GM23338 (cell line): ENCODE measurements at places on chromosomes 12 and 14. TPM values are rescaled to one million over a fixed set of nuclear protein-coding genes. Genes with fewer than 3 reads are reported as not detected.

Gene EPYC
- total RNA-seq: not detected in 2 replicates

Gene PLBD1
- 16.3 and 18.2 TPM in 2 replicates for total RNA-seq

Gene TMBIM6
- total RNA-seq: 336 and 349 TPM in 2 replicates

Gene DPF3
- total RNA-seq: 1.0 TPM in 1 of 2 replicates, not detected in the other

Gene POTEM
- total RNA-seq: not detected in 2 replicates

Gene BRMS1L
- total RNA-seq: 11.8 and 19.5 TPM in 2 replicates

Gene HOMEZ
- 4.5 and 5.3 TPM in 2 replicates for total RNA-seq

Gene SIX4
- total RNA-seq: 46.9 and 50.2 TPM in 2 replicates

Gene COQ5
- total RNA-seq: 32.5 and 32.6 TPM in 2 replicates

Gene C12orf56
- total RNA-seq: 4.6 and 9.3 TPM in 2 replicates

Gene GPX2
- 1.8 and 2.2 TPM in 2 replicates for total RNA-seq

DNA sequence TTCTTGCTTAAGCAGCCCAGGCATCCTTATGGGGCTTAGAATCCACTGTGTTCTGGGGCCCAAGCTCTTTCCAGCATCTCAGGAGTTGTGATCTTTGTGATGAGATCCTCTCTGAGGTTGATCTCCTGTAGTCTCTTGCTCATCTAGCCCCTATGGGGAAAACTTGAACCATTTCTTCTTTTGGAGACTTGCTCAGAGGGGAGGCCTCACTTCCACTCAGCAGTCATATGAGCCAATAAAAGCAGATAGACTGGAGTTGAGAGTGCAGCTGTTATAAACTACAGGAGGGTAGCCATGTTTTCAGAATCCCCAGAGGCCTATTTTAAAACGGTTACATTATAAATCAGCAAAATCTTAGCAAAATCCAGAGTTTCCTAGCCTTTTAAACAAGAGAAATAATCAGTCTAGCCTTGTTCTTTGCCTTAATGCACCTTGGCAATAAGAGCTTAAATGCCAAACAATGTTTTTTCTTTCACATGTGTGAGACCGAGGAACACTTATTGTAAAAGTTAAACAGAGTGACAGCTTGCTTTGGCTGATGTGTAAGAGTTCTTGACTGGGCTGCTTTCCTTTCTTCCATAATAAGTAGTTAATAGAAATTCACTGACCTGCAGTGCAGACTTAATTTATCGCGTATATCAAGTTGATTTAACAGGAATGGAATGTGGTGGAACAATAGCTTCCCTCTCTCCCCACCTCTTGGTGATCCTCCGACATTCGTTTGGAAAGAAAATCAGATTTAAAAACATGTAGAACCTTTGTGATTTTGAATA is 168.3 kb downstream of the NEDD1 start:
- H3K27me3 ChIP-seq: no peaks in the 10 kb centered on the region
- 0 out of 2 replicates have a peak, but pooled peaks cover 7% of the 10 kb centered on the region for H3K4me1 ChIP-seq
- peak; percentile 19 for DNase-seq
- H3K27ac ChIP-seq: no peak overlapping the region
- H3K36me3 ChIP-seq: no peaks in the 10 kb centered on the region

DNA sequence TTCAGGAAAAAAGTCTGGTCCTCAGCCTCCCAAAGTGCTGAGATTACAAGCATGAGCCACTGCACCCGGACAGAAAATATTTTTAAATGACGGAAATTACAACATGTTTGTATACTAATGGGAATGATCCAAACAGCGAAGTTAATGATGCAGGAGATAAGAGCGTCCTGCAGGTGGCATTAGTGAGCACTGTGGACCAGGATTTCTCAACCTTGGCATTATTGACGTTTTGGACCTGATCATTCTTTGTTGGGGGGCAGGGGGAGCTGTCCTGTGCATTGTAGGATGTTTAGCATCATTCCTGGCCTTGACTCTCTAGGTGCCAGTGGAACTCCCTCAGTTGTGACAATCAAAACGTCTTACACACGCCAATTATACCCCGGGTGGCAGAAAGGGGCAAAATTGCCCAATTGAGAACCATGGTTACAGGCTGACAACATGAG is 34.1 kb downstream of the SCFD1 start:
- peak; percentile 73 for DNase-seq
- no peak overlapping the region for H3K27ac ChIP-seq
- no peaks in the 10 kb centered on the region for H3K4me1 ChIP-seq
- no peaks in the 10 kb centered on the region for H3K27me3 ChIP-seq
- peaks cover 22% of the 10 kb centered on the region; the same call in 1 of the 2 replicates for H3K36me3 ChIP-seq
- no peak overlapping the region for H3K4me3 ChIP-seq

GRCh38 chr12:49332441-49332861 is 4.5 kb downstream of the C1QL4 start:
- 0 out of 2 replicates have a peak, but pooled peaks cover 5% of the 10 kb centered on the region for H3K36me3 ChIP-seq
- peaks cover 65% of the 10 kb centered on the region for H3K27me3 ChIP-seq
- DNase-seq: peak; percentile 43
- H3K4me1 ChIP-seq: peaks cover 9% of the 10 kb centered on the region
- no peak overlapping the region for H3K27ac ChIP-seq
- peak overlapping the region; percentile 56 for H3K4me3 ChIP-seq

DNA sequence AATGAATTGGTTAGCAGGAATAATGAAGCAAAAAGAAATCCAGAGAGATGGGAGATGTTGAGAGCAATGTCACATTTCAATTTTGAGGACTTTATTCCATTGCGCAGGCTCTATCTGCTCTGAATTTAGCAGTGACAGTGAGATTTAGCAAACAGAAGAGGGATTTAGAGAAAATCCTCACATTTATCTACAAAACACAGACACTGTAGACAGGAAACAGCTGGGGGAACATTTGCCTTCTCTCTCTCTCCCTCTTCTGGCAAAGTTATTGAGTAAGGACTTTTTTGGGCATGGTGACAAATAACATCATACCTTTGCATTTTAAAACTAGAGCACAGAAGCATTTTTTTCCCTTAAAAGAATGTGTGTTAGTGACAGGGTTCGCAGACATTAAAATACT is at the start of gene IGF1:
Gene IGF1, minus strand, starts transcription at position 158 of the 400 bp plus-strand sequence. CDS start 182 bp downstream, outside the sequence.
- H3K27me3 ChIP-seq: no peaks in the 10 kb centered on the region
- H3K27ac ChIP-seq: no peak within 1 kb of the TSS
- H3K4me3 ChIP-seq: no peak within 1 kb of the TSS
- no peaks in the 10 kb centered on the region for H3K36me3 ChIP-seq
- peaks cover 10% of the 10 kb centered on the region; the same call in 1 of the 2 replicates for H3K4me1 ChIP-seq

DNA sequence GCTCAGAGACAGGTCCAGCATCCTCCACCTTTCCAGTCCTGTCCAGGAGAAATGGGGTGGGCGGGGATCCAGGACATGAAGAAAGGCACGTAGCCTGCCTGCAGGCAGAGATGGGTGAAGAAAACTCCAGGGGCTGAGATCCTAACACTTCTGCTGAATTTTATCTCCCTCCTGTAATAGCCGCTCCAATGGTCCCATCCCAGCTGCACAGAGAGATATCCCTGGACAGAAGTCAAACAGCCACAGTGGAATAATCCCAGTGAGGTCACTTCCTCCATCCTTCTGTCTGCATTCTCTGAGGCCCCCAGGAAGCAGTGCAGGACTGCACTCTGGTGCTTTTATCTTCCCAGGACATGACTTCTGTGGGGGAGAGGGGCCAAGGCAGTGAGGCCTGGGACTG is 26.3 kb downstream of the KRT18 start:
- peaks cover 21% of the 10 kb centered on the region for H3K4me1 ChIP-seq
- H3K36me3 ChIP-seq: no peaks in the 10 kb centered on the region
- DNase-seq: no peak
- H3K27ac ChIP-seq: no peak overlapping the region
- no peak overlapping the region for H3K4me3 ChIP-seq

DNA sequence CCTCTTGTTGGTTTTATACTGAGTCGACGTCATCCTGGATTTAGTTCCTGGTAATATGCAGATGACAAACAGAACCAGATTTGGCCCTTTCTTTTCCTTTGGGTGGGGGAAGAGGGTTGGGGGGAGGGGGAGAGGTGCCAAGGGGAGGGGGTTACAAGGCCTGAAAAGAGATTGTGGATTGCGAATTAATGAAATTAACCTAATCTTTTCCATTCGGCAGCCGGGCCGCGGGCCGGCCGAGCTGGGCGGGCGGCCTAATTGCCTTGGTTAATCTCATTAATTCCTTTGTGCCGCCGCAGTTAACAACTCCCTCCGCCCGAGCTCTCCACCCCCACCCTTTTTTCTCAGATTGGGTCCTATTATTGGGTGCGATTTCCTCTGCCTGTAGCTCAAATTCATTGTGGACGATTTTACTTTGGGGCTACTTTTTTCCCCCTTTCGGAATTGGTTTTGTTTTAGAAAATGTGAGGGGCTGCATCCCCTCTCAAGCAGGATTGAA is 387 bp upstream of the GSC start:
- no peak overlapping the region for H3K27ac ChIP-seq
- H3K27me3 ChIP-seq: peaks cover 100% of the 10 kb centered on the region
- H3K4me1 ChIP-seq: peaks cover 62% of the 10 kb centered on the region
- H3K4me3 ChIP-seq: peak overlapping the region; percentile 64

- no peaks in the 10 kb centered on the region for H3K4me1 ChIP-seq
- H3K27me3 ChIP-seq: no peaks in the 10 kb centered on the region
Observed at GRCh38 chr14:46054526-46054925, 597.1 kb downstream of the RPL10L start.

DNA sequence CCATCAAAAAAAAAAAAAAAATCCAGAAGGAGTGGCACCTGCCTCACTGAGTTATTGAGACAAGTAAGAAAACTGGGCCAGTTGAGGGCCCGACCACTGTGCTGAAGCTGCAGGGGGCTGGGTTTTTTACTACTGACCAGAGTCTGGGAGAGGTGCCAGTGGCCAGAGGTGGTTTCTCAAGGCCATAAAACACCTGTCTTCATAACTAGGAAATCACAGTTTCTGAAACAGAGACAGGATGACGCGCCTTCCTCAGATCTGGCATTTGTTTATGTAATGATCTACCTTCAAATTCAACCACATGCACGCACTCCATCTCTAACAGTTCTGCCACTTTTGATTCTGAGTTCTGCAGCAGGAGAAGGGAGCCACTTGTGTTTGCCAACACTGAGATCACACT is 12.7 kb downstream of the TSPAN11 start:
- no peaks in the 10 kb centered on the region; the same call in 1 of the 2 replicates for H3K36me3 ChIP-seq
- no peaks in the 10 kb centered on the region for H3K27me3 ChIP-seq
- no peak overlapping the region for H3K27ac ChIP-seq
- H3K4me1 ChIP-seq: no peaks in the 10 kb centered on the region
- DNase-seq: no peak

- H3K27me3 ChIP-seq: no peaks in the 10 kb centered on the region
- peak; percentile 59 for DNase-seq
- no peaks in the 10 kb centered on the region for H3K36me3 ChIP-seq
- H3K4me1 ChIP-seq: peaks cover 28% of the 10 kb centered on the region
Observed at GRCh38 chr12:14772946-14773345, 30.3 kb downstream of the WBP11 start.

- H3K36me3 ChIP-seq: no peaks in the 10 kb centered on the region
- no peaks in the 10 kb centered on the region for H3K27me3 ChIP-seq
- H3K4me3 ChIP-seq: no peak overlapping the region
- no peaks in the 10 kb centered on the region for H3K4me1 ChIP-seq
- DNase-seq: no peak
- no peak overlapping the region for H3K27ac ChIP-seq
Observed at GRCh38 chr12:68951652-68952051, 18.7 kb upstream of the CPM start.

DNA sequence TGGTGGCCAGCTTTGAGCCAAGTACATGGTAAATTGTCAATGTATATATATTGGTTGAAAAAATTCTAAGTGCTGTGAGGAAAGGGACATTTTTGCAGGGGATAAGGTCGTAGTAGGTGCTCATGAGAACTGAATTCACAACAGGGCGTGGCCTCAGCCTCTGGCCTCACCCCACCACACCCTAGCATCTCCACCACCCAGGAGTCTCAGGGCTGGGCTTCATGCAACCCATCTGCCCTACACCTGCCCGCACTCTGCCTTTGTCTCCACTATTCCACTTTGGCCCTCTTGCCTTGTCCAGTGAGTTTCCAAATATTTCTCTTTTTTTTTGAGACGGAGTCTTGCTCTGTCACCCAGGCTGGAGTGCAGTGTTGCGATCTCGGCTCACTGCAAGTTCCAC is 22.1 kb upstream of the AQP2 start:
- H3K4me1 ChIP-seq: no peaks in the 10 kb centered on the region
- no peak for DNase-seq
- H3K36me3 ChIP-seq: no peaks in the 10 kb centered on the region
- no peaks in the 10 kb centered on the region for H3K27me3 ChIP-seq

GRCh38 chr12:82473111-82473754 is 114.9 kb downstream of the METTL25 start:
- DNase-seq: no peak
- no peak overlapping the region for H3K27ac ChIP-seq
- 0 out of 2 replicates have a peak, but pooled peaks cover 3% of the 10 kb centered on the region for H3K4me1 ChIP-seq
- no peak overlapping the region for H3K4me3 ChIP-seq

- H3K27ac ChIP-seq: no peak overlapping the region; the same call in 1 of the 2 replicates
- H3K27me3 ChIP-seq: no peaks in the 10 kb centered on the region
- H3K4me1 ChIP-seq: no peaks in the 10 kb centered on the region
- peaks cover 30% of the 10 kb centered on the region for H3K36me3 ChIP-seq
- DNase-seq: peak; percentile 78
- no peak overlapping the region for H3K4me3 ChIP-seq
Observed at GRCh38 chr14:74478996-74479635, 14.0 kb downstream of the NPC2 start.

- H3K36me3 ChIP-seq: no peaks in the 10 kb centered on the region
- DNase-seq: no peak
- H3K4me1 ChIP-seq: no peaks in the 10 kb centered on the region
- H3K27ac ChIP-seq: no peak overlapping the region
Observed at GRCh38 chr14:96130391-96130790, 74.2 kb upstream of the BDKRB2 start.

- H3K36me3 ChIP-seq: no peaks in the 10 kb centered on the region
- H3K4me1 ChIP-seq: no peaks in the 10 kb centered on the region
- H3K27ac ChIP-seq: no peak overlapping the region
- DNase-seq: no peak
- H3K27me3 ChIP-seq: no peaks in the 10 kb centered on the region
- no peak overlapping the region for H3K4me3 ChIP-seq
Observed at GRCh38 chr12:117485984-117486839, 124.8 kb upstream of the NOS1 start.

DNA sequence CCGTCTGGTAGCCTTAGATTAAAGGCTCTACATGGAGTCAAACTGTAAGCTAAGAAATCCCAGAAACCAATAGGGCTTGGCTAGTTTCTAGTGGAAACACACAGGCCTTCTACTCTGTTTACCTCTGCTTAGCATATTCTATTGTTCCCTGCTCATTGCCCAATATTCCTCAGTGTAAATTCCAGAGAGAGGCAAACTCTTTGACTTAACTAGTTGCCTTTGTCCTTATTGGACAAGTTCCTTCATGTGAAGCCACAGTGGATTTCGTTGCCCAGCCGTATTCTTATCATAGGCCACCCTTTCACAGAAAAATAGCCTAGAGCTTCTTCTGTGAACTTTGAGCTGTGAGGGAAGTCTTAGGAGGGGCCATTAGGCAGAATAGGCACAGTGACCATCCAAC is 186.1 kb downstream of the PLCZ1 start:
- DNase-seq: peak; percentile 6
- no peaks in the 10 kb centered on the region for H3K4me1 ChIP-seq
- no peak overlapping the region for H3K4me3 ChIP-seq
- H3K27me3 ChIP-seq: no peaks in the 10 kb centered on the region
- no peak overlapping the region for H3K27ac ChIP-seq

- 0 out of 2 replicates have a peak, but pooled peaks cover 5% of the 10 kb centered on the region for H3K36me3 ChIP-seq
- DNase-seq: no peak
- peak overlapping the region; percentile 95 for H3K4me3 ChIP-seq
- H3K27ac ChIP-seq: no peak overlapping the region
- H3K27me3 ChIP-seq: peaks cover 12% of the 10 kb centered on the region
Observed at GRCh38 chr14:34715127-34715863, 902 bp upstream of the CFL2 start.

GRCh38 chr12:69916544-69917235 is 91.7 kb downstream of the MYRFL start:
- H3K27me3 ChIP-seq: no peaks in the 10 kb centered on the region
- no peak overlapping the region for H3K4me3 ChIP-seq
- DNase-seq: no peak
- H3K36me3 ChIP-seq: no peaks in the 10 kb centered on the region
- no peaks in the 10 kb centered on the region for H3K4me1 ChIP-seq
